ENCODE measurements at places on chromosomes 7 and 10.

GRCh38 chr7:151839451-151839921 lies 37.4 kb downstream of the PRKAG2 start:
- no peak for DNase-seq

DNA sequence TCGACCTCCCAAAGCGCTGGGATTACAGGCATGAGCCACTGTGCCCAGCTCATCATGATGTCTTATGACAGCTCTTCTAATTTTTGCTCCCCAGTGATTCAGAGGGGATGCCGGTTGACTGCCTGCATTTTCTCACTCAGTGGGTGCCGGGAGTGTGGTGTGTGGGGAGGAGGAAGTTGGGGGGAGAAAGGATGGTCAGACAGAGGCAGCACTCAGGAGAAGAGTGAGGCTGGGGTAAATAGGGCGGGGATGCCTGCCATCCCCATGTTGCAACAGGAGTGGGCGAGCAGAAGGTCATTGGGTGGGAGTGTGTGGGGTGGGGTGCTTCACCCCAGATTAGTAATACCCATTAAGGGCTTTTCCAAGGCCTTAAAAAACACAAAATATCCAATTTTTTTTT lies 3.5 kb upstream of the CCL24 start:
- DNase-seq, result no peak

- DNase-seq, result no peak
Observed at GRCh38 chr10:101106351-101106750, 24.7 kb upstream of the TLX1 start.

DNA sequence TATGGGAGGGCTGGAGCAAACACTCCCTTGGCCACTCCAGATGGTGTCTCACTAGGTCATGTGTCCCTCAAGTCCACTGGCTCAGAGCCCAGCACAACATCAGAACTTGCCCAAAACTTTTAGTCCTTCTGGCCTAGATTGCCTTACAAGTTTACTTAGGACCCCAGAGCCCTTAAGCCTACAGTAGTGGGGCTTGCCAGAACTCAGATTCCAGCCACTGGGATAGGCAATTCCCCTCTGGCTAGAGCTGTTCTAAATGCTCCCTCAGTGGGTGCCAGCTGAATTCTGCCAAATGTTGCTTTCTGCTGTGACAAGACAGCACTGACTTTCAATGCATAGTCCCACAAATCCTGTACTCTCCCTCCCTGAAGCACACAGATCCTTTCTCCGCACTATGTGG lies 331.1 kb downstream of the HTR7 start:
- no peak for DNase-seq

DNA sequence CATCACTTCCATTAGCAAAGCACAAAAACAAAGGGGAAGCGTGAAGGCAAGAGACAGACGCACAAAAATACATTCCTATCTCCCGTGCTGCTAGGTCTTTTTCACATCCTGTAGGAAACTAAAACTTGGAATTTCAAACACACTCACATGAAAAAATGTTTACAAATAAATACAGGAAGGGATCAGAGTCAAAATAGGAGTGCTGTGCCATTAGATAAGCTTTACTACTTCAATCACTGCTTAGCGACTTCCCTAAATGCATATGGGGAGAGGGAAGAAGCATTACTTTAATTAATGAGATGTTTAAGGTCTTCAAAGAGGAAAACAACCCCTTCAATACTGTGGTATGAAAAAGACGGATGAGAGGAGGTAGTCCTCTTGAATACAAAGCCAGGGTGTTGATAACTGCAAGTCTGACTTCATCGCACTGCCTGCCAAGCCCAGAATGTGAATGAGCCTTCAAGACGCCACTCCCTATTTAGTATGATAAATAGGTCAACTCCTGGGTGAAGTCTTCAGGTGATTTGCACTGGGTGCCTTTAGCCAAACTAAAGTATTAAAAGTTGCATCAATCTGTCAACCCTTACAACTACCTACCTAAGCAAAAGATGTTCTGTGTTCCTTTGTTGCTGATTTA lies 13.9 kb downstream of the PARD3 start:
- DNase-seq, result no peak

DNA sequence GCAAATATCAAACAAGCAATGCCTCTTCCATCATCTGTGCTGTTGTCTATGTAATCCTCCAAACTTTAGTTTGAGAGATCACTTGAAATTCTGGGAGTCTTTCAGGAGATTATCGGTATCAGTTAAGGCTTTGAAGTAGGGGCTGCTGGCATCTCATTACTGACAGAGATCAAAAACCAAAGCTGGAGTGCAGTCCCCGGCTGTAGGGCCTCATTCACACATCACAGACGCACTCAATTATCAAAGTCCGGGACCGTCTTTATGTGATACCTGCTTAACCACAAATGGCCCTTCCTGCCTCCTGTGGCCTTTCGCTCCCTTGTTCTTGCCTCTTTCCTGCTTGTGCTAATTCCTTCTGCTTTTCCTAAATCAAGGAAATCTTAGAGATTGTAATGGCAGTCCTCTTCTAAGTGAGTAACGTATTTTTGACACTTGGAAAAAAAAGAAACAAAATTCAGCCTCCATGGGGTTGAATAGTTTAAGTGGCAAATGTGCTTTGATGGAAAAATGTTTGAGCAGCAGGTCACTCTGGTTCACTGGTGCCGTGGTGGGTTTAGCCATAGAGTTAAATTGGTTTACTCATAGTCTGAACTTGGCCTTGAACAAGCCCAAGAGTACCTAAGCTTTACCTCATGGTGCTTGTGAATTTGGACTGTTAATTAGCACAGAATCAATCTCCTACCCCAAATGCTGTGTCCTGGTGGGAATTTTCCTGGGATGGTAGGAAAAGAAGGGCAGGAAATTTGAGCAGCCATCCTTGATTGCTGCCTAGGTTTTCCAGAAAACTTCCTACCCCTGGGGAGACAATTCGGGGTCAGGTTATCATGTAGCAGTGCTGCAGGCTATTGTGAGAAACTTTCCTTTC lies 178.9 kb upstream of the LYZL1 start:
- DNase-seq, result no peak

DNA sequence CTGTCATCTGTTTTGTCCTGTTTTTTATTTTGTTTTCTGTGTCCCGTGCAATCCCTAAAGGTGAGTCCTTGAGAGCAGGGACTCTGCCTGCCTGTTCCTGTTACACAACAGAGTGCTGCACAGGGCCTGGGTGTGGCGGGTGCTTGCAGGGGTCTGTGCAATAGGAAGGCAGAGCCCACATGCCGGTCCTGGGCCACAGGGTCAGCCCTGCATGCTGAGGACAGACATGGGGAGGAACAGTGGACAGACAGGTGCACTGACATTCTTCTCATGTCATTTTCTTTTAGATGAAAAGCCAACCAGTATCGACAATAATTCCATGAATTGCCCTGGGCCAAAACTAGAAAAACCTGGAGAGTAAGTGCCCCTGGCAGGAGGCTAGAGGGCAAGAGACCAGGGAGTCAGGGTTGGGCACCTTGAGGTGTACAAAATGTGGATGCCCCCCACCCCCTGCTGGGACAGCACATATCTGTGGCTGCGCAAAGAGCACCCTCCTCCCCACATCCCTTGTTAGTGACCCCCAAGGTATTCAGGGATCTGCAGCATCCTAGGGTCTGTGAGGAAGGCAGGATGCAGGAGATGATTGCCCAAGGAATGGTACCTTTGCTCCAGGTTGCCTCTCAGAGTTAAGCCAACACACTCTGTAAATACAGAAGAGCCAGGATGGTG lies 19.9 kb downstream of the ANTXRL start:
- DNase-seq, result no peak

GRCh38 chr10:125797994-125798662 lies 22.5 kb upstream of the MMP21 start:
- DNase-seq, result no peak

GRCh38 chr7:47967708-47968107 lies 11.7 kb downstream of the HUS1 start:
- DNase-seq, result no peak

GRCh38 chr10:57959318-57960006 lies 308.2 kb downstream of the IPMK start:
- DNase-seq, result no peak
